HuH-7 (cell line): ENCODE measurements at places on chromosomes 12 and 14.

DNA sequence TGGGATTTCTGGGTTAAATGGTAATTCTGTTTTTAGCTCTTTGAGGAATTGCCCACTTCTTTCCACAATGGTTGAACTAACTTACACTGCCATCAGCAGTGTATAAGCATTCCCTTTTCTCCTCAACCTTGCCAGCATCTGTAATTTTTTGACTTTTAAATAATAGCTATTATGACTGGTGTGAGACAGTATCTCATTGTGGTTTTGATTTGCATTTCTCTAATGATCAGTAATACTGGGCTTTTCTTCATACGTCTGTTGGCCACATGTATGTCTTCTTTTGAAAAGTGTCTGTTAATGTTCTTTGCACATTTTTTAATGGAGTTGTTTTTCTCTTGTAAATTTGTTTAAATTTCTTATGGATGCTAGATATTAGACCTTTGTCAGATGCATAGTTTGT, 323.7 kb downstream of the CCDC91 start:
- DNase-seq: no peak

DNA sequence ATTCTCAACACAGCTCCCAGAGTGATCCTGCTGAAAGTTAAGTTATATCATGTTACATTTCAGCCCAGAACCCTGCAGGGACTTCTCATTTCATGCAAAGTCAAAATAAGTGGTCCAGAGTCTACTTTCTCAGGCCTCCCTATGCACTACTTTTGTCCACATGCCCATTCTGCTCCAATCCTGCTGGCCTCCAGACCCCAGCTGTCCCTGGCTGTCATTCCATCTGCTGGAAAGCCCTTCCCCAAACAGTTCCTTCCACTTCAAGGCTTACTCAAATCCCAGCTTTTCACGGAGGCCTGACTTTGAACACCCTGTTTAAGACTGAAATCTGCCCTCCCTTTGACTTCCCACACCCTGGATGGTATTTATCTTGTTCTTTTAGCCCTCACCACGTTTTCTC, 109.8 kb upstream of the DNM1L start:
- no peak for DNase-seq

DNA sequence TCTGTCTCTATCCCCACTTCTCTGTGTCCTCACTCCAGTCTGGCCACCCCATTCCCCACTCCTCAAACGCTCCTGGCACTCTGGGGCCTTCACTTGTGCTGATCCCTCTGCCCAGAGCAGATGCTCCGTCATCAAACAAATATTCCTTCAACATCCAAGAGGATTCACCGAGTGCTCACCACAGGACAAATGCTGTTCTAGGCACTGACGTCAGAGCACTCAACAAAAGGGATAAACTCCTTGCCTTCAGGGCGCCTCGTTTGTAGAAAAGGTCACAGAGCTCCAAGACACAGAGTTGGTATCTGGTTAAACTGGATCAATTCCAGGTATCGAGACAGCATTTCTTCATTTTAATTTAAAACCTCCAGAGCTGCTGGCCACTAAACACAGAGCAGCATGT, 35.3 kb downstream of the PSMC1 start:
- DNase-seq: no peak

- DNase-seq: no peak
Observed at GRCh38 chr14:57979376-57980048, 113.6 kb upstream of the SLC35F4 start.

DNA sequence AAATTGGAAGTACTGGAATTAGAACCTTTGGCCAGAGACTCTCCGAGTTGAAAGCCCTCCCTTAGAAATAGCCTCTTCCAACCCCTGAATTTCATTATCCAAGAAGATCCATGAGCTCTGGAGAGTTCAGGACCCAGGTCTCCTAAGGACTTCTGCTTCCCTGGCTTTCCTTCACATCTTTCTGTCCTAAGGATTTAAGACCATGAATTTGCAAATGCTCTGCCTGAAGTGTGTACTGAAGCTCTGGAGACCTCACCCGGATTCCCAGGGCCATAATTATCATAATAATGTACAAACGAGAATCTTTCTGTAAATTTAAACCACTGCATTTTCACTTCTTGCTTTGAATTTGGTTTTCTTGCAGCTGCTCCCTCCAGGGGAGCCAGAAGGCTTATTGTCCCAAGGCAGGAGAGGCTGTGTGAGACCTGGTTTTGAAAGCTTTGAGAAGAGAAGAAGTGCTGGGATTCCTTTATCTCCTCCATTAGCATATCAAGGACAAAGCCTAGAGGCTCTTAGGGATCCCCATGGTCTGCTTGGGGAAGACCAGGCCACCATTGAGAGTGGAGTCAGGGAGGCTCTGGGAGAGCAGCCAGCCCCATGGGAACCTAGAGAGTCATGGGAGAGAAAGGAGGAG, 41.1 kb downstream of the GLRX5 start:
- DNase-seq: no peak

GRCh38 chr12:54759751-54760150, 94.6 kb upstream of the MUCL1 start:
- no peak for DNase-seq

DNA sequence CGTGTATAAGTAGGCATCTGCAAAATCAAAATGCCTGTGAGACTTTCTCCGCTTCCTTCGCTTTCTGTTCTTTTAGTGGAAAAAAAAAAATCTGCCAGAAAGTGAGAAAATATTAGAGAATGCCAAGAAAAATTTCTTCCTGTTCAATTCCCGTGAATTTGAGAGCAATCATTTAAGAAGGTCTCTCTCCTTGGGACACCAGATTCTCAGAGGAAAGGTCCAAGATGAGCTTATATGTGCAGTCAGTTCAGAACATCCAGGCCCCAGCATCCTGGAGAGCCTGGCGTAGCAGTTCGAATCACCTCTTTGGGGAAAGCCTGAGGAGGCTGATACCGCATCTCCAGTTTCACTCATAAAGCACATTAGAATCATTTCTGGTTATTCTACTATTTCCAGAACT, 912.8 kb downstream of the GALC start:
- no peak for DNase-seq

DNA sequence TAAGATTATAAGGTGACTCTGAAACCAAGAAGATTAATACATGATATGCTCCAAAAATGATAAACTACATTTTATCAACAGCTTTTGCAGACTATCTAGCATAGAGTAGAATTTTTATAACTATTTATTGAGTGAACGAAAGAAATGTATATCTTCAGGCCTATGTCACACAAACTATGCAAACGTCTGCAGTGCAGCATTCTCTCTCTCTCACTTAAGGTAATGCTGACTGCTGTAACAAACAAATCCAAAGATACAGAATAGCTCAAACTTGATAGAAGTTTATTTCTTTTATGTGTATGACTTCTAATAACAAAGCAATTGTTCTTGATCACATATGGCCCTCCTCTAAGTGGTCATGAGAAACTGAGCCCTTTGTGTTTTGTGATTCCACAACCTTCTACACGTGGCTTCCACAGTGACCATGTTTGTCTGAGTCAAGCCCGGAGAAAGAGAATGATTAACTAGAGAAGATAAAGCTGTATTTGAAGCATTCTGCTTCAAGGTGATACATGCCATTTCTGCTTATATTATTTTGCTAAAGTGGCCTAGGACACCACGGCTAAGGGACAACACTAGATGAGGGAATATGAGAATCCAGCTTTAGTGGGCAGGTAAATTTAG, 1352.7 kb upstream of the TMEM132C start:
- DNase-seq: peak; percentile 40

- no peak for DNase-seq
Observed at GRCh38 chr12:17344649-17345048, 738.7 kb upstream of the LMO3 start.

DNA sequence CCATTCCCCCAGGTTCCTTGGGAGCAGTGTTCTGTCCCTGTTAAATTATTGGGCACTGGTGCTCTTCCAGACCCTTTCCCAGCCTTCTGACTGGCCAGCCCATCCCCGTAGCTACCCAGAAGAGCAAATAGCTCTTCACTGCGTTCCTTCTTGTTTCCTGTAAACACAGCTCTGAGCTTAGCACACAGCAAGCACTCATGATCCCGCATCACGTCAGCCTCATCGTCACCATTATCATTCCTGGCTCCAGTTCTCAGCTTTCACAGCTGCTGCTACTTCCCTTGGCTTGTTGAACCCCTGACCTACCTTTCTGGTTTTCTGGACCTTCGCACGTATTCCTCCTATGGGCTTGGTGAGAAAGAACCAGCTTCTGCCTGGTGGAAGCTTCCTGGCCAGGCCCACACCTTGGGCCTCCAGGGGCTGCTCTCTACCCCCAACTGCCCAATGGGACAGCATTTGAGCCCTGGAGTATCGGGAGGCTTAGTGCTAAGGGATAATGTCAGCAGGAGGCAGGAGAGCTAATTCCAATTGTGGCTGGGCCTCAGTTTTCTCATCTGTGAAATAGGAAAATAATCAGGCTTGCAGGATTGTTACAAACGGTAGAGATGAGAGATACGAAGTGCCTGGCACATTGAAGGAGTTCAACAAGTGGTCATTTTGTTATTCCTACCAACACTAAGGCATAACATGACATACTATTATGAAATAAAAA, 22.6 kb upstream of the PAPOLA start:
- no peak for DNase-seq

- DNase-seq: no peak
Observed at GRCh38 chr14:65788876-65789275, 376.3 kb downstream of the FUT8 start.

DNA sequence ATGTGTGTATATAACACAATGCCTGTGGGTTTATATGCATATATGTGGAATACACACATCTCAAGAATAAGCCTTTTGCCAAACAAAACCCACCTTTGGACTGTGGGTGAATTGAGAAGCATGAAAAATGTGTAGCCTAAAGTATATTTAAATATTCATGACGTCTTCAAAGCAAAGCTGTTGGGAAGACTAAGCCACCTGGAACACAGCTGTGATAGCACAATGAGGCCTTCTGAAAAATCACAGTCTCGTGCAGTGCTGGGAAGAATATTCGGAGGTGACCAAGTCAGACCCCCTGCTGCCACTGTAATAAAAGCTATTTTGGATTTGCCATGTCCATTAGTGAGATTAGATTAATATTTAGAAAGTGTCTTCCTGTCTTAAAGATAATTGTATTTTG, 51.5 kb downstream of the SUDS3 start:
- no peak for DNase-seq
